Stimulated activated CD8-positive, alpha-beta memory T cell treated with anti-CD3 and anti-CD28 coated beads, Interleukin-2, amount 100 ng/mL, for 48 hours (primary cell): ENCODE measurements at places on chromosomes 1 and 21.
A peak's percentile ranks its signal among the peaks of the same experiment; 100 is the strongest.

DNA sequence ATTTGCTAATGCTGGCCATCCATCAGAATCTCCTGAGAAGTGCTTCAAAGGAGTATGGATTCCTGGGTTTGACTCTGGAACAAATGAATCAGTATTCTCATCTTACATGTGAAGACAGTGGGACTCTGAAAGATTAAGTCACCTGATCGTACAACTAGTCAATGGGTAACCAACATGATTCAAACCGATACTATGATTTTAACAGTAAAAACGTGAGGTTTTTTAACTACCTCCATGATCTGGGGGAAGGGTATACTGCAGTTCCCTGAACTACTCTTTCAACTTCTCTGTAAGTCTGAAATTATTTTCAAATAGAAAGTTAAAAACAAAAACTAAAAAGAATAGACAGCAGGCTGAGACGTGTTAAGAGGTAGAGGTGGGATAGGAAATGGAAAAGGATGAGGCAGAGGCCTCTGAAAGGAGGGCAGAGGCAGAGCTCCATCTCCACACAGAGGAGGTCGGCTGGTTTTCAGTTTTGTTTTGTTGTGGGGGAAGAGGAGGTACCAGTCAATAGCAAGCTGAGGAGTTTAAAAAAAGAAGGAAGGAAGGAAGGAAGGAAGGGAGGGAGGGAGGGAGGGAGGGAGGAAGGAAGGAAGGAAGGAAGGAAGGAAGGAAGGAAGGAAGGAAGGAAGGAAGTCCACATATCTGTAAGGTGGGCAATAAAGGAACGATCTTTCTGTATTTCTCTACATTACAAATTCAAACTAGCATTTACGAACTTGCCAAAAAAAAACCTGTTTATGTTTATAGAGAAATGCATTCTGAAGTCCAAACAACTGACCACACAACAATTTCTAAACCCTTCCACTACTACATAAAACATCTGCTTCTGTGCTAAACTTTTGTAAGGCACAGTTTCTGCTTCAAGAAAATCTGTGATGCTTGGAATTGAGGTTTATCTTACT, 213.1 kb downstream of the RERE start:
- peak; percentile 7 for DNase-seq

- no peak for DNase-seq
Measured at GRCh38 chr1:247848346-247848745, 6.7 kb upstream of the OR11L1 start.

GRCh38 chr1:1080122-1080757, 6.1 kb upstream of the RNF223 start:
- no peak for DNase-seq

DNA sequence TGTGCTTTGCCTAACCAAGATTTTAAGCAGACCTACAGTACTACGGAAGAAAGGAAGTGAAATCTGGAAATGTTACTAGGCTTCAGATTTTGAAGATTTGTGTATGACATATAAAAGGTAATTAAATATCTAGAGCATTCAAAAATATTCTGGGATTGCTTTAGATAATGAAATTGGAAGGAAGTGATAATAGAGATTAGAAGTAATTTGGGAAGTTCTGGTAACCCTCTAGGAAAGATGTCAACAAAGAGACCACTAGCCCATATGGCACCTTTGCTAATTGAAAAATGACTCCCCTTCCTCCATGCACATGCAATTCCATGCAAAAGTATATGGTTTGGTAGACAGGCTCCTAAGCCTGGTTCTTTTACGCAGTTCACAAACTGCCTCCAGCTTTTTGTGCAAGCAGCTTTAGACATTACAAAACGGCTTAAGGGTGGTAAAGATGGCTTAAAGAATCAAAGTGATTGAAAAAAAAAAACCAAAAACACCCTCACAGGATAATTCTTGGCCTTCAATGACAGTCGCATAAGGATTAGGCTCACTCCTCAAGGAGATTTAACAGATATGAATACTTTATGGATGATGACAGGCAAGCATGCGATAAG, 81.8 kb downstream of the LRRC7 start:
- no peak for DNase-seq

DNA sequence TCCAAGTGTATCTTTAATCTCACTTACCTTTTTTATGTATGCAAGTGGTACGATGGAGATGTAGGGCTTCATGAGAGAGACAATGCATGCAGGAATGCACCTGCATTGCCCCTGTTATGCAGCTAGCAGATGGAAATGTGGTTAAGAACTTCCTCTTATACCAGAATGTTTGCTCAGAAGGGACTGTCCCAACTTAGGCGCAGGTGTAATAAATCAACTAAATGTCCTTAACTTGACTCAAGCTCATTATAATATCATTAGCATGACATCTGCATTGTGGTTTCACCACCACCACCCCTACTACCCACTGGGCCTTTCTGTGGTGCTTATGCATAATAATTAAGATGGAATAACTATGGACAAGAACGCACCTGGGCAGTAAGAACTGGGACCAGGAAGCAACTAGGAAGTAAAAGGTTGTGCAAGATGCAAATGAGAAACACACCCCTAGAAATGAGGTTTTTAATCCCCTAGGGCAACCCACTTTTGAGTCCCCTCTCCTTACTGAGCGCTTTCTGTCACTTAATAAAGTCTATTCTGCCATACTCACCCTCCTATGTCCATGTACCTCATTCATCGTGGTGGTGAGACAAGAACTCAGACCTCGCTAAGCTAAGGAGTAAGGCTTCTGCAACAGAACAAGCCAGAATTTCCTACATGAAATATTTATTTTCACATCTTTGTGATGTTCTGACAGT, 1103.3 kb upstream of the B3GALT2 start:
- peak; percentile 4 for DNase-seq

- no peak for DNase-seq
Measured at GRCh38 chr1:116309090-116309870, 63.8 kb upstream of the ATP1A1 start.

- no peak for DNase-seq
Measured at GRCh38 chr1:71651214-71651613, 570.4 kb upstream of the ZRANB2 start.

- no peak for DNase-seq
Measured at GRCh38 chr21:46182548-46183336, 1.5 kb downstream of the SPATC1L start.

DNA sequence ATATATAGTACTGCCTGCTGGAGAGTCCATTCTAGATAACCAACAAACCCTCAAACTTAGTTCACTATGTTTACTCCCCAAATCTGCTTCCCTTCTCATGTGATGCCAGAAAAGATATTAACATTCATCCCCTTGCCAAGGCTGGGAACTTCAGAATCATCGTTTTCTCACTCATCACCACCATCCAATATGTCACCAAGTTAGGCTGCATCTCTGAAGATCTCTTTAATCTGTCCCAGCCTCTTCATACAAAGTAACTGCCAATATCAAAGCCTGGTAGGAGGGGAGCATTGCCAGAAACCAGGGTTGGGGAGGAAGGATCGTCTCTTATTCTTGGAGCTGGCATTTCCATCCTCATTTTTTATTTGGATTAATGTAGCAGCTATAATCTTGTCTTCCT, 71.6 kb downstream of the XCL2 start:
- no peak for DNase-seq

DNA sequence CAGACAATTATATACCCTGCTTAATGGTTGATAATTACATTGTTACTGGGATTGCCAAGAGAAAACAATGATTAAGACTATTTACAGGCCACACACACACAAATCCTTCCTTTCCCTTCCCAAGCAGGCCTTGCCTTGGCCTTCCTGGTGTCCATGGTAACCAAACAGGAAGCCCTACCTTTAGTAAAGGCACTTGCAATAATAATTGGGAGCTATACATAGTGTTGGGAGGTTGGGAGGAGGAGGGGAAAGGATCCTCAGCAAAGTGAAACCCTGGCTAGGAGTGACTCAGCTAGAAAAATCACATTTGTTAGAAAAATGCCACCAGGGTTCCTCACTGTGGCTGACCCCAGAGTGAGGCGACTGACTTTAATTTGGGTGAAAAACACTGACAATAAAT, 122.3 kb upstream of the ADAR start:
- DNase-seq = no peak

- DNase-seq = no peak
Measured at GRCh38 chr1:189431447-189431846, 1046.2 kb downstream of the BRINP3 start.
